ENCODE measurements at places on chromosomes 6 and 20. TPM values are rescaled to one million over a fixed set of nuclear protein-coding genes. Genes with fewer than 3 reads are reported as not detected.

GRCh38 chr6:151630387-151630786, 136.6 kb downstream of the CCDC170 start:
- no peak for DNase-seq

- peak; percentile 14 for DNase-seq
Observed at GRCh38 chr20:59821201-59821600, 112.2 kb downstream of the SYCP2 start.

- peak; percentile 47 for DNase-seq
Observed at GRCh38 chr6:4774715-4775493, 1.3 kb upstream of the CDYL start.

- DNase-seq = no peak
Observed at GRCh38 chr6:166478782-166479592, 96.2 kb upstream of the MPC1 start.

- DNase-seq = no peak
Observed at GRCh38 chr6:11272491-11273192, 40.2 kb upstream of the NEDD9 start.

DNA sequence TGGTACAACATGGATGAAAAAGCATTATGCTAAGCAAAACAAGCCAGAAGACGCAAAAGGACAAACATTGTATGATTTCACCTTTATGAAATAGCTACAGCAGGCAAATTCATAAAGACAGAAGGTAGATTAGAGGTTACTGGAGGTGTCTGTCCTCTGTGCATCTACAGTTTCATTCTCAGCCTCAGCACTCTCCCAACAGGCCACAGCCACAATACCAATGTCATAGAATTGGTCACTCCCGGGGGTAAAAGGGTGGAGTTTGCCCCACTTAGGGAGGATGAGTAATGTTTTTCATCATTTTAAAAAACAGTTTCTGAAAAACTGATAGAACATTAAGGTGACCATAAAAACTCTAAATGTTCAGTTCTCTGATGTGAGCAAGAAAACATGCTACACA, 17.2 kb upstream of the TMX4 start:
- no peak for DNase-seq

DNA sequence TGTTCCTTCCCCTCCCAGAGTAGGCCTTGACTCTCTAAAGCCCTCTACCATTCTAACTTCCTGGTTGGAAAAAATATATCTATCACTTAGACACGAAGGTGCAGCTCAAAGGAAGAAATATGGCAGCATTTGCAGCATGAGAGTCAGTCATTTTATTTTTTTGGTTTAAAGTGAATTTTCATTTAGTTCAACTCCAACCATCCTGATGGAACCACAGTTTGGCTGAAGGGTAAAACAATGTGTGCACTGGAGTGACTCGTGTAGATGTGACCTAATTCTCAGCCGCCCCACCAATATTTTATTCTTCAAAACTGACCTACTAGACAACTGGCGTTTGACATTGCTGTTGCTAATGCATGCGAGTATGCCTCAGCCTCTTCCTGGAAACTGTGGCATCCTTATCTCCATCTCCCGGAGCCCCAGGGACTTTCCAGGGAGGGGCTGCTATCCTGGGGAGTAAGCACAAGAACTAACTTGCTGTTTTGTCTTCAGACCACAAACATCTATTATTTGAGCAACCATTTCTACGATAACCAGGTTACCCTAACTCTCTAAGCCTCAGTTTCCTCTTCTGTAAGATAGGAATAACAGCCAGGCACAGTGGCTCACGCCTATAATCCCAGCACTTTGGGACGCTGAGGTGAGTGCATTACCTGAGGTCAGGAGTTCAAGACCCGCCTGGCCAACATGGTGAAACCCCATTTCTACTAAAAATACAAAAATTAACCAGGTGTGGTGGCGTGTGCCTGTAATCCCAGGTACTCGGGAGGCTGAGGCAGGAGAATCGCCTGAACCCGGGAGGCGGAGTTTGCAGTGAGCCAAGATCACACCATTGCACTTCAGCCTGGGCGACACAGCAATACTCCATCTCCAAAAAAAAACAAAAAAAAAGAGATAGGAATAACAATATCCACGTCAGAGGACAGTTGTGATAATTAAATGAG, 148.7 kb upstream of the JARID2 start:
- no peak for DNase-seq

- peak; percentile 61 for DNase-seq
Observed at GRCh38 chr20:44780226-44780625, 30.1 kb downstream of the RIMS4 start.

DNA sequence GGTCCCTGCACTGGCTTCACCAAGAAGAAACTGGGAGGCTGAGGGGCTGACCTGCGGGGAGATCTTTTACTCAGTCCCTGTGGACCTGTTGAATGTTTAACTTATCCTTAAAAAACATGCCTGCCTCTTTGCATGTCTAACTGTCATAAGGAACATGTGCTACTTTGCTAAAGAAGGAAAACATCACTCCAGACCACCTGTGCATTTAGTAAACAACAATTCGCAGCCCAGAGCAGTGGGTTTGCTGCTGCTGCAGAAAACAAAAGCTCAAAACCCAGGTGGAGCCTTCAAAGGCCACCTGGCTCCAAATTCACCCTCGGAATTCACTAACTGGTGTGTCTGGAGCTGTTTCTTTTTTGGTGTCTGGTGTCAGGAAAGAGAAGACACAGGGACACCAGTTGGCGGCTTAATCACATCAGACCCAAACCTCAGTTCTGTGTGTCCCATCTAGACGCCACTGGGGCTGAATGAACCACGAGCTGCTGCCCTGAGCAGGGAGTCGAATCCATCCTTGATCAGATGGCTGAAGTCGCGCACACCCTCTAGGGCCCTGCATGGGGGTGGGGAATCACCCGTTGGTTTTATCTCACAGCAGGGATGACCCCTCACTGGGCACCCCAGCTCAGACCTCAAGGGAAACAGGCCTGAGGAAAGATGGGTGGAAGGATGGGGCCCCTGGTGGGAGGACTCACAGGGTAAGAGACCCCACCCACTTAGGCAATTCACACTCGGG, 344.3 kb downstream of the PREX1 start:
- DNase-seq = no peak

- no peak for DNase-seq
Observed at GRCh38 chr6:118216751-118217150, 309.7 kb downstream of the SLC35F1 start.

DNA sequence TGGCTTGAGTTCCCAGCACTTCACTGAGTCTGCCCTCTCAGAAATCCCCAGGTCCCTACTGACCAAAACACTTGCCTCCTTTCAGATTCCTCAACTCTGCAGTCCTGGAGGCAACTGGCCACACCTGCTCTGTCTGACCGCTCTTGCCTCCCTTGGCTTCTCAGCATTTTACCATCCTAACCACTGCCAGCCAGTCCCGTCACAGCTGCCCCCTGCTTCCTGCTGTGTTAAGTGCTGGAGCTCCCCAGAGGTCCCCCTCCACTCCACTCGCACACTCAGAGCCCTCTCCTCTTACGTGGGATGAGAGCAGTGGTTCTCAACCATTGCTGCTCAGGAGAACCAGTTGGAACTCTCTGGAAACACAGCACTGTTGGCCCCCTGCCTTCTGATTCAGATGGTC, 20.5 kb downstream of the ADAT2 start:
- no peak for DNase-seq

DNA sequence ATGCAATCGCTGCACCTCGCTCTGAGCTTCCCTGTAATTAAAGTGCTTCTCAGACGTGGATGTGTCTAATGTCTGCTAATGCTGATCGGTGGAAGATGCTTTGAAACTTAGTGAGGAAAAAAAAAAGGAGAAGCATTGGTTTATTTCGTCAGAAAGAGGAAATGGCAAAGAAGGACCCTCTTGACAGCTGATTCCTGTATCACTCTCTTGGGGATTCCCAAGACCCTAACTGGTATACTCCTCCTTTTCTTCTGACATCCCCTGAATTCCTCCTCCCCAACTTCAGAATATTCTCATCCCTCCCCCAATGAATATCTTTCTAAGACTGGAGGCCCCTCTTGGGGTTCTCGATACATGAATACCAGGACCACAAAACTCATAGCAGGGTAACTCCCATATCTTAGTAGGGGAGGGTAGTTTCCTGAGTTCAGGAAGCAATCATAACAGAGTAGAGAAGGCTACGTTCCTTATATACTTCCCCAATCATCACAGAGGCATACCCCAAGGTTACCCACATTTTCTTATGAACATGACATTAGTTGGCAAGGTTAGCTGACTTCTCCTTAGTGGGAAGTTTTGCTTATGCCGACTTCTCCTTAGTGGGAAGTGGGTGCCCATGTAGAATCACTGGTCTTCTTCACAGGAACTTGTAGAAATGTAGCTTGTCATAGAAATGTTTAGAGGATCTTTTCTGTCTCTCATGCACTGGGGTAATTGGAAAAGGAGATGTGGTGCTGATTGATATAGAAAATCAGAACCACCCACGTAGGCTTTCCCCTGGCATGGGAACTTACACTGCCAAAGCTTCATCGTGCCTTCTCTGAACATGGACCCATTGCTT, 63.8 kb upstream of the ATXN1 start:
- DNase-seq = no peak

GRCh38 chr6:71091167-71091566, 134.3 kb upstream of the B3GAT2 start:
- no peak for DNase-seq

GRCh38 chr6:138030872-138031271, 76.3 kb downstream of the PERP start:
- no peak for DNase-seq

- no peak for DNase-seq
Observed at GRCh38 chr20:9301129-9302090, 213.0 kb upstream of the LAMP5 start.

- DNase-seq = no peak
Observed at GRCh38 chr20:50413088-50413500, 97.1 kb upstream of the PTPN1 start.

- DNase-seq = no peak
Observed at GRCh38 chr20:5003626-5004025, 2.3 kb upstream of the SLC23A2 start.

DNA sequence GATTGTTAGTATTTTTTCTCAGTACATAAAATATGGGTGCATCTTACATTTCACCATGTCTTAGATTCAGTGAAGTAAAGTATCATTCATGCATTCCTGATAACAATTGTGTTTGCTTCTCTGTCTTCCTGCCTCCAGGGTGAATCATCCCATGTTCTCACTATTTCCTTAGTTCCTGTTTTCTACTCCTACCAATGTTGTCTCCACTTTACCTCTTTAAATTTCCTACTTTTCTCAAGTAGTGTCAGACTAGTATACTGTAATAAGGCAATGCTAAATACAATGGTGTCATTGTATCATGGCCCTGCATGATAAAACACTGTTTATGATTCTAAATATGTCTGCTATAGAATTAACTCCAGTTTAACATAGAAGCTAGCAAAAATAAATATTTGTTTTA, 37.4 kb upstream of the GABRR1 start:
- DNase-seq = no peak

DNA sequence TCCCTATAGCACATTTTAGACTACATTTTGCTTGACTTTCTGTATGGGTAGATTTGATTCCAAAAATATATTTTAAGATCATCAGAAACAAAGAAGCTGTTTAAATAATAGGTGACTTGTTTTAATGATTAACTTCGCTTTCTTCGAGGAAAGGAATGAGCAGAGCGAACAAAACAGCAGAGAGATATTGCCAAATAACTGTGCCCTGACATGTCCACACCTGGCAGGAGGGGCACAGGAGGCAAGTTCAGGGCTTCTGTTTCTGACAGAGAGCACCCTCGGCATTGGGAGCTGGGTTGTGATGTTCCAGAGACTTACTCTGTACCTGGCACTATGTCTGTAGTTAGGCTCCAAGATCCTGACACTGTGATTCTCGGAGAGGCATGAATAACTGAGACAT, 155.7 kb upstream of the SASH1 start:
- no peak for DNase-seq

GRCh38 chr20:32962053-32962452, 42.2 kb downstream of the SUN5 start:
- no peak for DNase-seq

DNA sequence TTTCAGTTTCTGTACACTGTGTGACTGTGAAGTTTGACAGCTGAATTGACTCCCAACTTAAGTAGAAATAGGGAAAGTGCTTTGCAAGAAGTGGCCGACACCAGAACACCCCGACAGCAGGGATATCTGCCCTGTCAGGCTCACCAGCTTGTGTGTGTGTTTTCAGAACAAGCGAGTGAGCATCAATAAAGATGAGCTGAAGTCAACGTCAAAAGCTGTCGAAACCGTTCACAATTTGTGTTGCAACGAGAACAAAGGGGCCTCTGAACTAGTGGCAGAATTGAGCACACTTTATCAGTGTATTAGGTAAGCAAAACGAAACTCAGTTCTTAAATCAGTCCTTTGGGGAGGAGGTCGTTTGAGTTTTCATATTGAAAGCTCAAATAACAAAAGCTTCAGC, 10.7 kb downstream of the NELFCD start:
- no peak for DNase-seq

- DNase-seq = no peak
Observed at GRCh38 chr20:25695532-25696370, 902 bp downstream of the ZNF337 start.

DNA sequence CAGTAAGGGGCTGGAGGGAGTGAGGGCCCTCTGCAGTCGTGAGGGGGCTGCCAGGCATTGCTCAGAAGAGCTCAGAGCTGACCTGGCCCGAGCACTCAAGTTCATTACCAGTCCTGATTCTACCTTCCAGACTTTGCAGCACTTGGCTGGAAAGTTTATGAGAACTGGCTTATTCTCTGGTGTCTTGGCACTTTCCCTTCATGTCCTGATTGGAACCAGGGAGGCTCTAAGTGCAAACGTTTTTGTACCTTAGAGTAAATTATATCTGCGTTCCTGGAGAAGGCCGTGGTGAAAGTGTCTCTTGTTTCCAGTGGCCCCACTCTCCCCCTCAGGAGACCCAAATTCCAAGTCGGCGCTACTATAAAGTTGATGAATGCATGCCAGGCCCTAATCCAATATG, 402.3 kb downstream of the CDC5L start:
- DNase-seq = no peak

- no peak for DNase-seq
Observed at GRCh38 chr20:9412309-9412708, 102.1 kb upstream of the LAMP5 start.

ANKRD66 gene
- total RNA-seq = not detected

DTD1 gene
- total RNA-seq = 62.0 TPM

CCDC170 gene
- 0.26 TPM for total RNA-seq

DCBLD1 gene
- 8.5 TPM for total RNA-seq

GSTA1 gene
- total RNA-seq = not detected

MEP1A gene
- not detected for total RNA-seq

CLPSL2 gene
- total RNA-seq = 6.0 TPM

POU5F1 gene
- total RNA-seq = 2,134 TPM

BPHL gene
- total RNA-seq = 48.7 TPM

OR2J3 gene
- not detected for total RNA-seq

BMP5 gene
- total RNA-seq = not detected
